ENCODE measurements at places on chromosomes 1 and 21. TPM values are rescaled to one million over a fixed set of nuclear protein-coding genes. Genes with fewer than 3 reads are reported as not detected.

- DNase-seq, result no peak
Observed at GRCh38 chr1:5688081-5689077, 303.8 kb downstream of the NPHP4 start.

- no peak for DNase-seq
Observed at GRCh38 chr1:244207042-244207934, 156.2 kb downstream of the ZBTB18 start.

- no peak for DNase-seq
Observed at GRCh38 chr1:54008876-54009275, 9.1 kb downstream of the LDLRAD1 start.

DNA sequence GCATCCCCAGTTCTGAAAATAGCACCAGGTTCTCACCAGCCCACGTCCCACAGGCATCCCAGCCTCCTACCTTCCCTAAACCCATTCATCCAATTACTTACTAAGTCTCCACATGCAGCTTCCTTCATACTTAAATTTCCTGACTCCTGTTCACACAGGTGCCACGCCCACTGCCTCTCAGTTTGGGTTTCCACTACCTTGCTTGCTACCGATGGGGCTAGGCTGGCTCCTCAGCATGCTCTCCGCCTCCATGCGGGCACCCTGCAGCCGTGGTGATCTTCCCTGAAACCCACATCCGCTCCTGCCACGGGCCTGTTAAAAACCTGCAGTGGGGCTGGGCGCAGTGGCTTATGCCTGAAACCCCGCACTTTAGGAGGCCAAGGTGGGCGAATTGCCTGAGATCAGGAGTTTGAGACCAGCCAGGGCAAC lies 70.4 kb upstream of the ANGPTL1 start:
- DNase-seq, result peak; percentile 66

DNA sequence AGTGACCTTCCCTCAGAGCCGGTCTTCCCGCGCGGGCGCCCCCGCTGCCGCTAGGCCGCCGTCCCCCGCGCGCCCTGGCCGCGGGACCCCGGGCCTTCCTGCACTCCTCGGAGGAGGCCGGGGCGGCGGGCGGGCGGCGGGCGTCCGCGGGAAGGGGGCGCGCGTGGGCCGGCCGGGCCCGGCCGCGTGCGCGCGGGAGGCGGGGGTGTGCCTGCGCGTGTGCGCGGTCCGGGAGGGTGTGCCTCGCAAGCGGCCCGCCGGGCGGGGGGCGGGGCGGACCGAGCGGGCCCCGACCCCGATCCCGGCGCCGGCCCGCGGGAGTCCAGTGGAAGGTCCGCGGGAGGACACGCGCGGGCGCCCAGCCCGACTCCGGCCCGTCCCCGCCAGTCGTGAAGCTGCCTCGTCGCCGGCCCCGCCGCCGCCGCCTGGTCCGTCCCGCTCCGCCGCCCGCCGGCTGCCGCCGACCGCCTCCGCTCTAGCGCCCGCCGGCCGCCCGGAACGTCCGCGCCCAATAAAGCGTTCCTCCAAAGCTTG lies 438 bp downstream of the MRPS6 start:
- peak; percentile 90 for DNase-seq

DNA sequence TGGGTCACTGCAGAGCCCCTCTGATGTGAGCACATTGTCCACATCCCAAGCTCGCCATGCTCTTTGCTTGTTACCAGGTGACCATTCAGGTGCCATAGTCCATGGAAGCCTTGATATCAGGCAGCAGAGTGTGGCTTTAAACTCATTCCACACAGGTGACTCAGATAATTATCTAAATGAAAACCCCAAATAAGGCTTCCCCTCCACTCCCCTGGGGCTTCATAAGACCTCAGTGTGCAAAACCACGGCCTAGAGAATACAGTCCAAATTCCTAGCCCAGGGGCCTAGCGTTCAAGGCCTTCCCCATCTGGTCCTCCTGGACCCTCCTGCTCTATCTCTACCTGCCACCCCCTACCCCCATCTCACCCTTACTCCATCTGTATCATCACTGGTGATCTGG lies 97.1 kb downstream of the ARHGEF10L start:
- no peak for DNase-seq

Gene INTS7
- polyA plus RNA-seq, result 6.0 TPM

DNA sequence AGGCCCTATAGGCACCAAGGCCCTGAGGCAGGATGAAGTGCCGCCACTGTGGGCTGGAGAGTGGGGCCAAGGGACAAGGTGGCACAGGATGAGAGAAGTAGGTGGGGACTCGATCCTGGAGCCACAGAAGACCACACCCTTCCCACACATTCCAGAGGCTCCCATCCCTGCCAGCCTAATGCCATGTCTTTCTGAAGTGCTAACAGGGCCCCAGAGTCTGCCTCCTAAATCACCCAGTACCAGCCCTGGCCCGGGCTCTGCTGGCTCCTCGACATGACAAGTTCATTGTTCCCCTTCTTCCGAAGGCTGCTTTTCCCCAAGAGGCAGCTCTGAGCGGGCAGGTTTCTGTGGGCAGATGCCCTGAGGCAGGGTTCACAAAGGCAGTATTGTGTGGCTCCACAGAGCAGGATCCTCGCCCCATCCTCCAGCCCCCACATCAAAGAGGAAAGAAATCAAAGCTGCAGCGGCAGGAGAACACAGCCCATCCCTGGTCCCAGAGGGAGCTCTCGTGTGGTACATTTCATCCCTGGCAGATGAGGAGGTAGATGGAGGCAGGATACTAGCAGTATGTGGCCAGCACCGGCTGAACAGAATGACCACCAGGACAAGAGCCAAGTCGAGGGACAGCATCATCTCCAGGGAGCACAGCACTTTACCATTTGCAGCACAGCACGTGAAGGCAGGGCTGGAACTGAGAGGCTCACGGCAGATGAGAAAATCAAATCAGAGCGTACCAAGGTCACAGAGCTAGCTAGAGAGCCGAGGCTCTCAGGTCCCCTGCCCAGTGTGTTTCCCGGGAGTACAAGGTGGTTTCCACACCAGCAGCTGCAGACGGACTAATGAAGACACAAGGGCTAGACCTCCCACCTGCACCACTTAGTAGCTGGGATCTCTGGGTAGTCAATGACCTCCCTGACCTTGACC lies 64.8 kb downstream of the SYF2 start:
- no peak for DNase-seq

DNA sequence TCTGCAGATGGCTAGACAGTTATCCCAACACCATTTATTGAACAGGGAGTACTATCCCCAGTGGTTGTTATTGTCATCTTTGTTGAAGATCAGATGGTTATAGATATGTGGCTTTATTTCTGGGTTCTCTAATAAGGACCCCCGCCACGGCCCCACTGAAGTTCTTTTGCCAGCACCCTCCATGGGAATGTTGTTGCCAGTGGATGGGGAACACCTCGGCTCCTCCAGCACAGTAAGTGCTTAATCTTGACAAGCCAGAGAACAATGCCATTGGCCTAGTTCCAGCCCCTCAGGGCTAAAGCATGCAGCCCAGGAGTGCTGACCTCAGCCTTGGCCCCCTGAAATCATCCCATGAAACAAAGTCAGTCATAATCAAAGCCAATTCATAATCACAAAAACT lies 337.6 kb downstream of the AGBL4 start:
- DNase-seq, result peak; percentile 57

GRCh38 chr21:25790878-25791204 lies 56.1 kb downstream of the GABPA start:
- no peak for DNase-seq

DNA sequence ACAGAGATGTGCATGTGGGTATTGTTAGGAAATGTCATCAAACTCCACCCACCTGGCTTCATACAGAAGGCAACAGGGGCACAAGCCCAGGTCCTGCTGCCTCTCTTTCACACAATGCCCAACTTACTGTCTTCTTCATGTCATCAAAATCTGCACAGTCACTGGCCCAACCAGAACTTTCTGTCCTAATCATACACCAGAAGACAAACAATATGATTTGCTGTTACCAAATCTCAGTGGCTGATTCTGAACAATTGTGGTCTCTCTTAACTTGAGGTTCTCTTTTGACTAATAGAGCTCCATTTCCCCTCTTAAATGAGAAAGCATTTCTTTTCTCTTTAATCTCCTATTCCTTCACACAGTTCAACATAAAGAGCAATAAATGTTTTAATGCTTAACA lies 7.7 kb downstream of the HSD3B2 start:
- DNase-seq, result no peak

DNA sequence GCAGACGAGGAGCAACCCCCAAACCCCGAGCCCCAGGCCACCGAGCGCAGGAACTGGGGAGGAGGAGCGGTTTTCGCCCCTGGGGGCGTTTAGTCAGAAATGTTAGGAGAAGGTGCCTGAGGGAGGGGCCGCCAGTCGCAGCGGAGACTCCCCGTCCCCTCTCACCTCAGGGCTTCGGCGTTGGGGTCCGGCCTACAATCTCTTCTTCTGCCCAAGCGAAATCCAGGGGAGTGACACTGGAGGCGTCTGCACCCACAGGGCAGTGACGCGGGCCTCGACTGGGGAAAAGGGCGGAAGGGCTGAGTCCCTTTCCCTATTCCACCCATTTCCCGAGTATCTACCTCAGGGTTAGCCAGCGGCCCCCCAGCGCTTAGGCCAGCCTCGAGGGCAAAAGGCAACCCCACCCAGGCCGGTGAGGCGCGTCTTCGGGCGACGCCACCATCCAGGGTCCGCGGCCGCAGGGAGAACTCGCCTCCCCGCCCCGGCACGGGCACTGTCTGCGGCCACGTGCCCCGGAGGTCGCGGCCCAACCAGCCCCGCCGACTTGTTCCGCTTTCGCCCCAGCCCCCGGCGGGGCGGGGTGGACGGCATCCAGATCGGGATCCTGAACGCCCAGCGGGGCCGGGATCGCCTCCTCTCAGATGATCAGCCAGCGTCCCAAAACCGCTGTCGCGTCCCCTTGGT lies 118.7 kb upstream of the BARHL2 start:
- DNase-seq, result no peak

GRCh38 chr1:95583661-95584210 lies 349.7 kb downstream of the RWDD3 start:
- no peak for DNase-seq
